Activated naive CD8-positive, alpha-beta T cell treated with anti-CD3 and anti-CD28 coated beads for 36 hours (primary cell): ENCODE measurements at places on chromosomes 3 and 15.

DNA sequence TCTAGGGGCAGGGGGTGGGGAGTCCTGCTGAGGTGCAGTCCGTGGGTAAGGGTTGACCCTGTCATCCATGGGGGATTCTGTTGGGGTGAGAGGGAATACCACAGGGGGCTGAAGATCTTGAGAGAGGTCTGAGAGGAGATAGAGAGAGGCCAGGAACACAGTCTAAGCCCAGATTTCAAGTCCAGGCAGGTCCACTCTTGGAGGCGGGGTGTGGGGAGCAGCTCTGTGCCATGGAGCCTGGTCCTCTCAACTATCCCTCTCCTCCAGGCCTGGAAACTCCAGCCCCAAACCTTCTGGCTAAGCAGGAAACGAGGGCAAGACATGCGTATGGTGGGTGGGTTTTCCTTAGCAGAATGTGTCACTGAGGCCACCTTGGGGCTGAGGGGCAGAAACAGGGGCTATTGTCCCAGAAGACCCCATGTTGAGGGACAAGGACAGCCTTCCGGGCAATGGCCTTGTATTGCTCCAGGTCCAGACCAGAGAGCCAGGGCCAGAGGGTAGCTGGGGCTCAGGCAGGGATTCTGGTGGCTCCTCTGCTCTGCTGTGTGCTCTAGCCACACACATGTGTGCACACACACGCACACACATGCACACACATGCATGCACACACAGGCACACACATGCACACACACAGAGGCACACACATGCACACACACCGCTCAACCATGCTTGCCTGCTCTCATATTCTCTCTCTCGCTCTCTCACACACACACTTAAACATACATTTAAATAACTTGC lies 48.6 kb upstream of the MAGEF1 start:
- DNase-seq, result no peak

- DNase-seq, result peak; percentile 57
These were observed 5.6 kb downstream of the CD96 start for GRCh38 chr3:111547631-111548030.

GRCh38 chr3:172127929-172128580 lies 88.7 kb downstream of the FNDC3B start:
- DNase-seq, result no peak

DNA sequence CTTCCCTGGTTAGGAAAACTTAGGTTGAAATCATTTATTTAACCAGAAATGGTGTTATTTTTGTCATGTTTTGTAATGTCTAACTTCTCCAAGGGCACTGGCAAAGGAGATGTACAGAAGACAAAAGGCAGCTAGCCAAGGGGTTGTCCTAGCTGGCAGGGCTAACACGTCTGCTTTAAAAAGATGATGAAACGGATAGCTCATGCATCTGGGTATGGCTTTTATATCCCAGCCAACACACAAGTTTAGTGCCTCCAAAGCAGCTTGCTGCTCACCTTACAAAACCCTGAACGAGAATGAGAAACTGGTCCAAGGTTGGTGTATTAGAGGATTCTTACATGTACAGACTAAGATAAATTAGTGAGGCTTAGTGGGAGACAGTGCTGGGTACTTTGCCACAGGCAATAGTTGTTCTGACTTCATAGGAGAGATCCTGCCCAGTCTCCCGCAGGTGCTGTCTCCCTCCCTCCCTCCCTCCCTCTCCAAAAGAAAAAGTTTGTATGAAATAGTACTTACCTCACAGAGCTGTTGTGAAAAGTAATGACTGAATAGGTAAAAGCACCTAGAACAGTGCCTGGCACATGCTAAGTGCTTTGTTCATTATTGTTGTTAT lies 47.8 kb downstream of the KCNMB2 start:
- DNase-seq, result no peak

DNA sequence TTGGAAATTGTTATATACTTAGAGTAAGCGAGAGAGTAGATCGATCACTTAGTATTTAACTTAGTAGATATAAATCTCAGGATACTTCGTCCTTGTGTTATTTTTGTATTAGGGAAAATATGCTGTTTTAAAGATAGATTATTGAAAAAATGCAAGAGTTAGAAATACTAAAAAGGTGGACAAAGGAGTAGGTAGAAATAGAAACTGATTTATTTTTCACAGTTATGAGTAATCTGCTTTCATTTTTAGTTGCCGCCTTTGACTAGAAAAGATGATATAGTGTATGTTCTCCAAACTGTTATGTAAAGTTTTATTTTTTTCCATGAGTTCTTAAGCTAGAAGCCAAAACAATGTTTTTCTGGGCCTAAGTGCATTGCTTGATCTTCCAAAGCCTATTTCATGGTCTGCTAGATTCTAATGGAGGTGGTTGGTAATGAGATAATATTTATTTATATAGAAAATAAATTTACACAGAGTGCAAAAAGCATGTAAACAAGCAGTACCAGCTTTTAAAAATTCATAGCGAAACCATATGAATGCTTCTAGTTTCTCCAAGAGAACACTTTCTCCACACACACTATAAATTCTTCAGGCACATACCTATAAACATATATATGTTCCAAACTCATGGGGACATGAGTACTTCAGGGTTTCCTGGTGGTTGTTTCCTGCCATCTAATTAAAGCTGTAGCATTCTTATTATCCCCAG lies 61.1 kb downstream of the DIPK2A start:
- no peak for DNase-seq

DNA sequence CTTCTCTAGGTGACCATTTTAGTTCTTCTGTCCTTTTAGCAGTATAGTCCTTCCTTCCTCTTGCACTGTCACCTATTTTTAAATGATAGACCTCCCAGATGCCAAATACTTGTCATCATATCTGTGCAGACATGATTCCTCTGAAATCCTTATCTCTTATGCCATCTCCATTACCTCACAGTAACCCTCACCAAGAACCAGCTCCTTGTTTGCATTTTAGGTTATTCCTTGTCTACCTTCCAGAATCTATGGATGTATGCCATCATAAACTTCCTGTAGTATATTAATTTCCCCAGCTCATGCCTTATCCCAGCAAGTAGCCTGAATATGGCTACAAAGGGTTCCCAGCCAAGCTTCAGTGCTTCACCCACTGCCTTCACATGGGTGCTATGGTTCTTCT lies 1347.2 kb downstream of the ROBO1 start:
- no peak for DNase-seq
